ENCODE measurements at places on chromosomes 5 and 9.

- DNase-seq: no peak
These were observed 6.8 kb downstream of the KIF12 start for GRCh38 chr9:114092336-114092735.

GRCh38 chr5:169590602-169591001 lies 7.0 kb downstream of the SPDL1 start:
- no peak for DNase-seq

DNA sequence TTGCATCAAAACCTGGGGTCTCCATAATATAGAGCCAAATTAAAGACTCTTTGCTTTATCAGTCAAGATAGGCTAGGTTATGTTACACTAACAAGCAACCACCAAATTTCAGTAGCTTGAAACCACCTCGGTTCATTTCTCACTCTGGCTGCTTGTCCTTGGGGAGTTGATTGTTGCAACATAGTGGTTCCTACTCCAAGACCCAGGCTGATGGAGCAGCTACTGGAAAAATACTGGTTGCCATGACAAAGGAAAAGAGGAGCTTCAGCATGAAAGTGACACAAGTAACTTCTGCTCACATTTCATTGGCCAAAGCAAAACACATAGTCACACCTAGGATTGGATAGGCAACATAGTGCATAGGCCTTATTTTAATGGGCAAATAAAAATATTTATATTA lies 18.5 kb upstream of the RCL1 start:
- no peak for DNase-seq

DNA sequence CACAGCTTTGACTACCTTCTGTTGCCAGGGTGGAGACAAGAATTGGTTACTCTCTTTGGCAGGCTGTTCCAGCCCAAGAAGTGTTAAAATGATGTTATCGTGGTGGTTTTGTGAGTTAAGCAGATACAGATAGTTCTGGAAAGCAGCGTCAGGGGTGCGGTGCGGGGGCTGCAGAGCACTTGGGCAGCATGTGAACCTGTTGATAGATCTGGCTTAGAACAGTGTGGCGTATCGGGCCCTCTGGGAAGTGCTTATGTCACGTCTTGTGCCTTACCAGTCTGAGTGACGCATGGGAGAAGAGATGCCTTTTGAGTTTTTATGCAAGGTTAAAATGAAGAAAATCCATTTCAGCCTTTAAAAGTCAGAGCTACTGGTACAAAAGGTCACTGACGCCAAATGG lies 152.5 kb downstream of the PRKACG start:
- no peak for DNase-seq

- DNase-seq: no peak
These were observed 99.4 kb upstream of the C9orf72 start for GRCh38 chr9:27672718-27673117.

DNA sequence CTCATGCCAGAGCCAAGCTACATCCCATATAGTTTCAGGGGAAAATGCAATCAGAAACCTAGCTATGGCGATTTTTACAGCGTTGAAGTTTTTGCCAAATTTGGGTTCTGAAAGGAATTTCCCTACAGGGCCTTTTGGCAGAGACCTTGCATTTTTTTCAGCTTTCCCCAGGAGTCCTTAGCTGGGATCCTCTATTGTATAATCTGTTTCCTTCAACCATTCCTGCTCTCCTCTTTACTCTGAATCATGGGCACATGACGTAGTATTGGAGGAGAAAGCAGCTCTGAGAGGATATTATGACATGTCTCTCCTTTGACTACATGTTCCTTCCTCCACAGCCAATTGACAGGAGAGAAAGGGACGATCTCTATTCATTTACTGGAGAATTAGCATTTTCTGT lies 118.5 kb upstream of the ERCC6L2 start:
- no peak for DNase-seq

- DNase-seq: no peak
These were observed 657.1 kb downstream of the NR2F1-AS1 start for GRCh38 chr5:92923885-92924284.

DNA sequence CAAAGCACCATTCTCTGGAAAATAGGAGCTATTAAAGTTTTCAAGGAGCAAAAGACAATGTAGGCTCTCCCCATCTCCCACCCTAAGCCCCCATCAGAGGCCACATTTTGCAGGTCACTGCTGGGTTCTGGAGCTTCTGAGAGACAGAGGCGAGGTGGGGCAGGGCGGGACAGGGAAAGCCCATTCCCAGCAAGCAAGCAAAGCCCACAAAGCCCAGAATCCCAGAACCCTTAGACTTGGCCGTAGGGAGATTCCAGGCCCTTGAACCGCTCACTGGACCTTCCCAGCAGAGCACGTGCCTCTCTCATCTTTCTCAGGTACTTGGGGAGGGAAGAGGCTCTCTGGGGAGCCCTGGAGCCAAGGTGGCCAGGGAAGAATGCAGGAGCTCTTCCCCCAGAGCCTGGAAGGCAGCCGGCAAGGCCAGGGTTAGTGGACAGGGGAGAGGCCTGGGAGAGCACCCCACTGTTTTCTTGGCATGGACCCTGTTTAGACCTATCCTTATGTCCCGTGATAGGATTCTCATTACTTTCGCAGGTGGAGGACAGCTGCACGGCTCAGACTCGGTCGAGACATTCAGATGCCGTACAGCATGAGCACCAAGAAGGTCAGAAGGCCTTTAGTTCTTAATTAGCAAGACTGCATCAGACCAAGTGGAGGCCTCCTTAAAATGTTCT lies 52.4 kb downstream of the ZNF354C start:
- no peak for DNase-seq

GRCh38 chr5:44828719-44829118 lies 20.0 kb downstream of the MRPS30 start:
- no peak for DNase-seq

- DNase-seq: no peak
These were observed 101.1 kb upstream of the MEF2C start for GRCh38 chr5:88984040-88984439.

GRCh38 chr5:7904170-7904569 lies 35.2 kb downstream of the MTRR start:
- no peak for DNase-seq

GRCh38 chr5:169248550-169248949 lies 52.4 kb downstream of the SLIT3 start:
- no peak for DNase-seq

DNA sequence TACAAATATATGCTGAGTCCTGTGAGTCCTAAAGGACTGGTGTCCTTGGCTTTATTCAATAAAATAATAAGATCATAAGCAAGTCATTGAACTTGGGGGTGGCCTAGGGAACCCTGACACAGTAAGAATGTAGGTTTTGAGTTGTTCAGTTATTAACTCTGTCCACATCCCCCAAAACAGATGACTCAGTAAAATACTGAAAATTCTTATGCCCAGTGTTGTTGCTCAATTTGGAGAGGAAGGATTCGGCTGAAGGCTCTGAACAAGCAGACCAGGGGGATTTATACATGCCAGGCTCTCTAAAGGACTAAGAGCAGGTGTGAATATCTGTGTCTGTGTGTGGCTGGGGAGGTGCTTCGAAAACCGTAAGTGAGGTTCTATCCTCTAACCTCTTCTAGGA lies 173.7 kb downstream of the RMI1 start:
- DNase-seq: no peak

DNA sequence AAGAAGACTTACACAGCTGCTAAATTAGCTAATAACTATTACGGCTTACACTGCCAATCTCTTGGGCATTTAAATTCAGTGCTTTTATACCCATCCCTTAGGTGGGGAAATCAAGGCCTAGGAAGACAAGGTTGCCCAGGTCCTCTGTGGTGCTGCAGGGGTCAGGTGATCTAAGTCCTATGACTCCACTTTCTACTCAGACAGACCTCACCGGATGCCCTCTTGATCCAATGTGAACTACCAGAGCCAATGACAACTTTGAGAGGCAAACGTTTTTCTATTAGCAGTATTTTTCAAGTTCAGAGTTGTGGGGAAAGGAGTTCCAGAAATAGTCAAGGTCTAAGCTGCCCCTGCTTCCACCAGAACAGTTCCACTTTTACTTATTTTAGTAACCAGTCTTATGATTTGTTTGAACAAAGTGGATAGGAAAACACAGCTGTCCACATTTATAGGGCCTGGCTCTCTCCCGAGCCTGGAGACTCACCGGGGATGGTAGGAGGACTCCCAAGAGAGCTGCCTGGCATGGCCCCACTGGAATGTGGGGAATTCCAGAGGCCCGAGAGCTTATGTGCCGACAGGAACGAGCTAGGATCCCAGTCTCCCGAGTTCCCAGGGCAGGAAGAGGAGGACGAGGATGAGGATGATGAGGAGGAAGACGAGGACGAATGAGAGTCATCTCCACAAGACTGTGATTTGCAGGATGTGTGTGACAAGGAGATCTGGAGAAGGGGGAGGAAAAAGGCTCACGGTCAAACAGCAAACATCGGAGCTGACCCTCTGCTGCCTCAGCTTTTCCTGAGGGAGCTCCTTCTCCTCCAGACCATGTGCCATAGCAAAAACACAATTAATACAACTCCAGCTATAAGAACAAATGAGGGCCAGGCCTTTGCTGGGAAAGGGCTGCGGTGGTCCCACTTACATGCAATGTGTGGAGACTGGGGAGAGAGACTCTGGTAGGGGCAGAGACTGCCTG lies 16.7 kb downstream of the FAM193B start:
- DNase-seq: no peak

DNA sequence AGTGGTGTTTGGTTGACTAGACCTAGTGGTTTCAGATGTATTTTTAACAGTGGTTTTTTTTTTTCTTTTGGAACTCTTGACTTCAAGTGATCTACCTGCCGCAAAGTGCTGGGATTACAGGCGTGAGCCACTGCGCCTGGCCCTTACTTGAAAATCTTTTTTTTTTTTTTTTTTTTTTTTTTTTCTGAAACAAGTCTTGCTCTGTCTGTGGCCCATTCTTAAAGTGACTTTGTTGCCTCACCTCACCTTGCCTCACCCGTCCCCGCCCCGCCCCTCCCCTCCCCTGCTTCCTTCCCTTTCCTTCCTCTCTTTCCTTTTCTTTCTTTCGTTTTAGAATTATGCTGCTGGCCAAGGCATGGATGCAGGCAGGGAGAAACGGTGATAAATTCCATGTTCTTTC lies 26.0 kb downstream of the GPBP1 start:
- no peak for DNase-seq

- no peak for DNase-seq
These were observed 216.1 kb downstream of the FSTL4 start for GRCh38 chr5:133396187-133396741.

DNA sequence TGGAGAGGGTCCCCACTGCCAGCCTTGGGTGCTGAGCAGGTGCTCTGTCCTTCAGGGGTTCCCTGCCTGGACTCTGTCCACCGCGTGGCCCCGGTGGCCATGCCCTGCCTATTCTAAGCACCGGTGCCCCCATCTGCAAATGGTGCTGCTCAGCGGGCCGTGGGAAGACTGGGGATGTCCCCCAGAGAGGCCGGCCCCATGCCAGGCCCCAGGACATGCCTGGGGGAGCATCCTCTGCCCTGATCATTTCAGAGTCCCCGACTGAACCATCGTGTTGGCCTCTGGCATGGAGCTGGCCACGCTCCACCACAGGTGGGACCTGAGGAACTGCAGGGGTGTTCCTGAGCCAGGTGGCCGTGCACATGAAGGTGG lies 64.7 kb downstream of the RXRA start:
- DNase-seq: peak; percentile 67

DNA sequence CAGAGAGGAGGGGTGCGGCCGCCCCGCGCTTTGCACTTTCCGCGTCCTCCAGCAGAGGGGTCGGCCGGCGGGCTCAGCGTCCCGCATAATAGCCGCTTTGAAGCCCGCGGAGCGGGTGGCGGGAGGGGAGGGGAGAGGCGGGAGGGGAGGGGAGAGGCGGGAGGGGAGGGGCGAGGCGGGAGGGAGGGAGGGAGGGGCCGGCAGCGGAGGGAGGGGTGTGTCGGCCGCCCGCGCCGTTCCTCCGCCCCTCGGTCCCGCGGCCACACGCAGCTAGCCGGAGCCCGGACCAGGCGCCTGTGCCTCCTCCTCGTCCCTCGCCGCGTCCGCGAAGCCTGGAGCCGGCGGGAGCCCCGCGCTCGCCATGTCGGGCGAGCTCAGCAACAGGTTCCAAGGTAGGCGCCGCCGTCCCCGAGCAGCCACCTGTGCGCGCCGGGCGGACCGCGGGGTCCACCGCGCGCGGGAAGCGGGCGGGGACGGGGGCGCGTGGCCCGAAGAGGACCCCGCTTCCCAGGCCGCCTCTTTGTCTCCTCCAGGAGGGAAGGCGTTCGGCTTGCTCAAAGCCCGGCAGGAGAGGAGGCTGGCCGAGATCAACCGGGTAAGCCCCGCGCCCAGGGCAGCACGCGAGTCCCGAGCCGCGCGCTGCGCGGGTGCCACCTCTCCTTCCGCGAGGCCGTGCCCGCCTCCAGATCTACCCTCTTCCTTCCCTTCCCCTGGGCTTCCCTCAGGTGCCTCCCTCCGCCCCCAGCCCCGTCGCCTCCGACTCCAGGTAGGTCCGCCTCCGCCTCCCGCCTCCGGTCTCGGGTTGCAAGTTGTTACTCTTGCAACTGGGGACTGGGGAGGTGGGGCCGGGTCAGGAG lies at the start of gene AIF1L:
Gene AIF1L, plus strand, starts transcription at position 263 of the 857 bp plus-strand sequence. Its CDS starts 99 bp downstream, at position 362.
- no peak for DNase-seq

DNA sequence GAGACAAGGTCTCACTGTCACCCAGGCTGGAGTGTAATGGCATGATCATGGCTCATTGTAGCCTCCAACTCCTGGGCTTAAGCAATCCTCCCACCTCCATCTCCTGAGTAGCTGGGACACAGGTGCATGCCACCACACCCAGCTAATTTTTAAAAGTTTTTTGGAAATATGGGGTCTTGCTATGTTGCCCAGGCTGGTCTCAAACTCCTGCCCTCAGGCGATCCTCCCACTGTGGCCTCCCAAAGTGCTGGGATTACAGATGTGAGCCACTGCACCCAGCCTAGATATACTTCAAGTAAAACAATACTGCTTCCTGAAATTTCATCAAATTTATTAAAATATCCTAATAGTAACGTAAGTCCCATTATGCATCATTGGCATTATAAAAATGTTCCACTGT lies 33.4 kb downstream of the STARD4 start:
- DNase-seq: no peak

DNA sequence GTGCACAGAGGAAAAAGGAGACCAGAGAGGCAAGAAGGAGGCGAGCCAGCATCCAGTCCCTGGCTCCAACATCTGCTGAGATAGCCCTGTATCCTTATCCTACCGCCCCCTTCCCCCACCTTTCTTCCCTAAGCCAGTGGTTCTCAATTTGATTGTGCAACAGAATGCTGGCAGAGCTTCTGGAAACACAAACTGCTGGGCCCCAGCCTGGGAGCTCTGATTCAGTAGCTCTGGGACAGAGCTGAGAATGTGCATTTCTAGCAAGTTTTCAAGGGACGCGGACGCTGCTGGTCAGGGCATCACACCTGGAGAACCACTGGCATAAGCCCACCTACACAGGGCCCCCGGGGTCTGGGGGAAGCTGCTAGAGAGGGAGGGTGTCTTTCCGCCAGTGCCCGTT lies 21.1 kb downstream of the AK8 start:
- no peak for DNase-seq
